IMR-90 (cell line): ENCODE measurements at places on chromosomes 4 and X. TPM values are rescaled to one million over a fixed set of nuclear protein-coding genes. Genes with fewer than 3 reads are reported as not detected.

The MMRN1 gene
- not detected in 2 replicates for total RNA-seq

- peak; percentile 41 for DNase-seq
Measured at GRCh38 chrX:102712981-102713625, 855 bp downstream of the GPRASP2 start.

DNA sequence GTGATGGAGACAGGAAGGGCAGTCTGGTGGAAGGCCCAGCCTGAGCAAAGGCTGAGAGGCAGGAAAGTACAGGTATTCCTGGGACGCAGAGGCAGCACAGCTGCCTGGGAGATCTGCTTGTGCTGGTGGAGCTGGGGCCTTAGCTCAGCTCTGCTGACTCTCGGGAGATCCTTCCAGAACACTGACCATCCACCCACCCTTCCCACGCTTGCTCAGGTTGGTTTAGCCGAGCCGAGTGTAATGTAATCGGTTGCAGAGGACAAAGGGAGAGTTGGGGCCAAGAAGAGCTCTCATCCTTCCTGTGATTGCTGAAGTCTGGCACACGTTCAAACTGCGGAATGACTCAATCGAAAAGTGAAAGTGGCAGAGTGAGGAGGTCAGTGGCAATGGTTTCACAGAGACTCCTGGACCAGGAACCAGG is 43.1 kb upstream of the GPR78 start:
- DNase-seq = peak; percentile 90

The FREM3 gene
- not detected in 2 replicates for total RNA-seq

- no peak for DNase-seq
Measured at GRCh38 chr4:101563126-101563525, 215.8 kb upstream of the PPP3CA start.

DNA sequence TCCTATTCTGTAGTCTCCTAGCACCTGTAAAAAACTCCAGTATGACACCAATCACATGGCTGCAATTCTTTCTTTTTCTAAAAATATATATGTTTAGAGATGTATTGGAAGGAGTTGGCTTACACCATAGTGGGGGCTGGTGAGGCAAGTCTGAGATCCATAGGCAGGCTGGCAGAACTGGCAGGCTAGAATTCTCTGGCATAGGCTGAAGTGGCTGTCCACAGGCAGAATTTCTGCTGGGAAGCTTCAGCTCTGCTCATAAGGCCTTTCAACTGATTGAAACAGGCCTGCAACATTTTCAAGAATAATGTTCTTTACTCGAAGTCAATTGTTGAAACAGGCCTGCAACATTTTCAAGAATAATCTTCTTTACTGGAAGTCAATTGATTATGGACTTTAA is 37.0 kb downstream of the FGF2 start:
- no peak for DNase-seq

- DNase-seq = peak; percentile 15
Measured at GRCh38 chrX:17697191-17697590, 40.1 kb upstream of the SCML1 start.

DNA sequence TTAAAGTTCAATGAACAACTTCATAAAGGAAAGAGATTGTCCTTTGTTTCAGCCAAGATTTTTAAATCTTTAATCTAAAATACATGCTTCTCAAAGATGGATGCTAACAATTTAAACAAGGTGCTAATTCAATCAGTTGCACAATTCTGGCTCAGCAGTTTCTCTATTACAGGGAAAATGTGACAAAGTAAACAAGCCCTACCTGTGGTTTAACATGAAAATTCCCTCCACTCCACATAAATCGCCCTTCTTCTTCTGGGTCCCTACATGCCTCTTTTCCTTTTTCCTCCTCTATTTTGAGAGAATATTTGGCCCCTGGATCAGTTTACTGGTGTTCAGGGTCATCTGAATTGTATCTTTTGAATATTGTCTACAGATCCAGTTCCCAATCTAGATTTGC is 80.6 kb downstream of the FRYL start:
- DNase-seq = no peak

The PYURF gene
- total RNA-seq = 43.4 and 61.7 TPM in 2 replicates

The MID1 gene
- 63.0 and 106 TPM in 2 replicates for total RNA-seq

GRCh38 chr4:113040793-113041192 is 8.7 kb upstream of the ANK2 start:
- no peak for DNase-seq

The CRMP1 gene
- total RNA-seq = 4.1 and 4.4 TPM in 2 replicates

DNA sequence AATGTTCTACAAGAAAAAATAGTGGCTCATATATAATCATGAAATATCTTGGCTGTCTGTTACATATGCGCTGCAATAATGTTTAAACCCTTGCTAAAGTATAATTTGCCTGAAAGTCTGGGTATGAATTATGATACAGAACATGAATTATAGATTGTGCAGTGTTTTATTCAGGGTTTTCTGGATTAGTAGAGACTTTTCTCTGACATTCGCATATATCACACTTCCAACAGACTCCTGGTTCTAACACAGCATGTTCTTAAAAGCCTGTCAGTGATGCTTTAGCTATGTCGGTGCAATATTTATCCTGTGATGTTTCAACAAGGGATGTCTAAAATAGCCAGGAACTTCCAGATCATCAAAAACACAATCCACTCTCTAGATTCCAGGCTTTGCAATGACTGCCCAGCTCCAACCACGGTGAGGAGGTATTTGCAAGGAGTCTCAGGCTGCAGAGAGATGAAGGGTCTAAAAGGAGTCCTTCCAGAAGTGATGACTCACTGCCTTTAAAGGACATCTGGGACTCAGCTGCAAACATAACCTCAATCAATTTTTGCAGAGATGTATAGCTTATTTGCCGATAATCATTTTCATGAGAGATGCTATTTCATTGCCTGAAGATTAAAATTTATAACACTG is 69.4 kb downstream of the RWDD4 start:
- no peak for DNase-seq

- DNase-seq = peak; percentile 41
Measured at GRCh38 chr4:143773998-143774895, 73.8 kb upstream of the FREM3 start.

GRCh38 chr4:171117457-171117856 is 695.7 kb upstream of the GALNTL6 start:
- DNase-seq = no peak

The MXRA5 gene
- 1.1 TPM in 2 replicates for total RNA-seq

DNA sequence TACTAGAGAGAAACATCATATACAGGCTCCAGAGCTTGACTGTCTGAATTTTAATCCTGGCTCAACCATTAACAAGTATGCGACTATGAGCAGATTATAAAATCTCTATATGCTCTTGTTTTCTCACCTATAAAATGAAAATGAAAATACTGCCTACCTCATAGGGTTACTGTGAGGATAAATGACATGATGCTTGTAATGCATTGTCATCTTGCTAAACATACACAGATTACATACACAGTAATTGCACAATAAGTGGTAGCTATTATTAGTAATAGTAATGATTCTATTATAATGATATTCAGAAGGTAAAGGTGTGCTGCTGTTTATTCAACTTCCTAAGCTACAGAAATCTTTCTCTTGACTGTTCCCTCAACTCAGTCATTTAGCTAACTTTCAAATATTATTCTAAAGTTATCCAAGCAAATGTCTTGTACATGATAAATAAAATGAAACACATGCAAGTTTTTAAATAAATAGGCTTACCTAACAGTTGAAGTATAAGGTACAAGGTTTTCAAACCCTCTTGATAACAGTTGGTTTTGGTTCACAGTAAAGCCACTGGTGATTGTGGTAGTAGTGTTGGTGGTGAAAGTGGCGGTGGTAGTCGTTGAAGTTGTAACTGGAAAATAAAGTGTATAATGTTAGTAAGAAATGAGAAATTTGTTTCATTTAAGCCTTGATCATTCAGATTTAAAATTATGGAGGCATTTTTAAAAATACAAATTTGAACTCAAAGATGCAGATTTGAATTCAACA is 38.9 kb downstream of the NUP62CL start:
- no peak for DNase-seq

The IL15 gene
- total RNA-seq = 5.2 and 5.8 TPM in 2 replicates

DNA sequence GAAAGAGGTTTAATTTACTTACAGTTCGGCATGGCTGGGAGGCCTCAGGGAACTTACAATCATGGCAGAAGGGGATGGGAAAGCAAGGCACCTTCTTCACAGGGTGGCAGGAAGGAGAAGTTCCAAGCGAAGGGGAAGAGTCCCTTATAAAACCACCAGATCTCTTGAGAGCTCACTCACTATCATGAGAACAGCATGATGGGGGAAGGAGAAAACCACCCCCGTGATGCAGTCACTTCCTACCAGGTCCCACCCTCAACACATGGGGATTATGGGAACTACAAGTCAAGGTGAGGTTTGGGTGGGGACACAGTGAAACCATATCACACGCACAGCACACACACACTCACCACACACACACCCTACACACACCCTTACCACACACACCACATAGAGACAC is 104.3 kb downstream of the DCTD start:
- DNase-seq = no peak

DNA sequence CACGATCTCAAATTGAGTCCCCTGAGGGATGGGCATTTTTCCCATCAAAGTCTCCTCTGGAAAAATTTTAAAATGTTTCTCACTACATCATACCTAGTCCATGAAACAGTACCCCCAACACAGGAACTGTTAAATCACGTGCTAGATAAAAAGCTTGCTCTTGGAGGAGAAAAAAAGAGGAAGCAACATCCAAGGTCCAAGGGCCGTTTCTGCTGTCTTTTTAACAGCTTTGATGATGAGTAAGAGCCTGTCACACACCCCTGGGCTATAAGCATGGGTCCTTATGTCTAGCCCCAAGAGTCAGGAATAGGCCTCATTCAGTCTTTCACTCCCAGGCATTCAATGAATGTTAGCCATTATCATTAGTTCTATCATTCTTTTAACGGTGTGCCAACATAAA is 128.9 kb downstream of the SH3KBP1 start:
- no peak for DNase-seq

DNA sequence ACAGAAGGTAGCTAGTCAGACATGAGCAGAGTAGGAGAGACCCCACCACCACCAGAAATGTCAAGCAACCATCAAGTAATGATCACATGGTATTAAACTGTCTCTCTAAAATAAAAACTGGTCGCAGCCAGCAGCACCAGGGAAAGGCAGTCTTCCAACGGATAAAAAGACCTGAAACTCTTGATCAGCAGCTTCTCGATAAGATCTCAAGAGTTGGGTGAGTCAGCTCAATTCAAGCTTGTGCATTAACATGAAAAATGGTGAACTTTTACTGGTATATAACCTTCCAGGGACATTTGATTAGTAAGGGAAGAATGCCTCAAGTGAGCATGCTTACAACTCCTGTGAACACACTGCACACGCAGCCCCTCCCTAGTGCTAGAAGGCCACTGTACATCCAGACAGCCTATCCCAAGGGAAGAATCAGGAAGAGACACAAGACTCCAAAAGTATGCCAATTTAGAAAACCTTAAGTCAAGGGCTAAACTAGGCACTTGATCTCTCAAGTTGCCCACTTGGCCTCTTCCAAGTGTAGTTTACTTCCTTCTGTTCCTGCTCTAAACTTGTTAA is 270.0 kb upstream of the GNPDA2 start:
- DNase-seq = no peak

DNA sequence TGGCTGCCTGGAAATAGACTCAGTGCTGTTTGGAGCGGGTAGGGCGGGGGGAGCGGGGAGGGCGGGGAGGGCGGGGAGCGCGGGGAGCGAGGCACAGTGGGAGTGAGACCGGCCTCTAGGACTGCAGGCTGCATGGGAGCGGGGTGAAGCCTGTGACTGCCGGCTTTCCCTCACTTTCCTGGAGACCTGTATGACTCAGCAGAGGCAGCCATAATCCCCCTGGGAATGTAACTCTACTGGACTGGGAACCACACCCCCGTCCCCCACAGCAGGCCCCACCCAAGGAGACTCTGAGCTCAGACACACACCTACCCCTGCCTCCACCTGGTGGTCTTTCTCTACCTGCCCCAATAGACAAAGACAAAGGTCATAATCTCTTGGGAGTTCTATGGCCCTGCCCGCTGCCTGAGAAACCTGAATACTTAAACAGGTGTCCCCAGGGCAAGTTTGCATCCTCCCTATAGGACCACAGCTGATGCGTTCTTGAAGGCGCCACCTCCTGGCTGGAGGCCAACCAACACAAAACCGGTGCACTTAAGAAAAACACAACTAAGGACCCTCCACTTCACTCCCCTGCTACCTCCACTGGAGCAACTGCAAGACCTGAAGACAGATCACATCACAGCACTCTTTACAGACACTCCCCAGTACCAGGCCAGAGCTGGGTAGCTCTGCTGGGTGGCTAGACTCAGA is 18.0 kb downstream of the HDAC8 start:
- DNase-seq = no peak

DNA sequence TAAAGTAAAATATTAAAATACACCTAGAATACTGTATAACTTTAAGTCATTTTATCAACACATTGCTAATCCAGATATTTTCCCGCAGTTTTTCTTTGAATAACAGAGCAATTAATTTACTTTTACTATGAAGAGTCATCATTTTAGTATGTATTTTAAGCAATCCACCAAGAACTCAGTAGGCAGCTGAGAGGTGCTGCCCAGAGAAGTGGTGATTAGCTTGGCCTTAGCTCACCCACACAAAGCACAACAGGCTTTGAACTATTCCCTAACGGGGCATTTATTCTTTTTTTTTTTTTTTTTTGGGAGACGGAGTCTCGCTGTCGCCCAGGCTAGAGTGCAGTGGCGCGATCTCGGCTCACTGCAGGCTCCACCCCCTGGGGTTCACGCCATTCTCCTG is 74.4 kb downstream of the CD38 start:
- no peak for DNase-seq

GRCh38 chrX:16785247-16786138 is 773 bp upstream of the TXLNG start:
- DNase-seq = no peak

GRCh38 chr4:26163425-26164362 is 157.1 kb upstream of the RBPJ start:
- no peak for DNase-seq

The BGN gene
- total RNA-seq = 10.0 and 11.3 TPM in 2 replicates

DNA sequence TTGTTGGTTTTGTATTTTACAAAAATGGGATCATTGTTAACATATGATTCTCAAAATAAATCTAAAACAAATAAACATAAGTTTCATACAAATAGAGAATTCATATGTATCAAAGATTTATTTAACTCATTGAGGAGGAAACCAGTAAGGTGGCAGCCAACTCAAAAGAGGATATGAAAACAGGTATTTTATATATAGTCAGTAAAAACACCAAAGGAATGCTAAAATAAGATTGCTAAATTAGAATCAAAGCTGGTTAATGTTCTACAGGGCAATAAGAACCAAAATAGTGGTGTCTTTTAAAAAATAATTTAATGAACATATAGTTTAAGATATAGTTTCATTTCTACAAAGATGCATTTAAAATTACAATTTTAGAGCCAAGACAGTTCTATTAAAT is 23.1 kb downstream of the XKRX start:
- no peak for DNase-seq

The BEX2 gene
- total RNA-seq = 0.28 TPM in 1 of 2 replicates, not detected in the other

The ARHGAP6 gene
- 1.1 and 1.8 TPM in 2 replicates for total RNA-seq
